Trophoblast cell (in vitro differentiated cells and primary cell): ENCODE measurements at places on chromosomes 2 and 18.

DNA sequence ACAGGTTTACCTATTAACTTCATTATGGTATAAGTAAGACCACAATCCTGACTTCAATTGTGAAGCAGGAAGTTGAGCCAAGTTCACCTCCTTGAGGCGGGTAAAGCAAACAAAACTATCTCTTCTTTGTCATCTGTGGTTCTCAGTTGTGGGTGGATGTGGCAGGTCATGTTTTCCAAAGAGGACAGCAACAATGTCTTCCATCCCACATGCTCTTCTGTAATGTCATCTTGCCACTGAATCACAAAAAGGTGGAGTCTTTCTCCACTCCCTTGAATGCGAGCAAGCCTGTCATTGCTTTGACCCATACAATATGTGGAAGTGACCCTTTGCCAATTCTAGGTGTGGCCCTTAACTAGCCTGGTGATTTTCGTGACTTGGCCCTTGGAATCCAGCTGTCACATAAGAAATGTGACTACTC lies 98.7 kb downstream of the GRB14 start:
- H3K27me3 ChIP-seq, result no peaks in the 10 kb centered on the region
- no peaks in the 10 kb centered on the region for H3K4me1 ChIP-seq
- H3K27ac ChIP-seq, result no peak overlapping the region
- DNase-seq, result no peak
- H3K36me3 ChIP-seq, result no peaks in the 10 kb centered on the region

DNA sequence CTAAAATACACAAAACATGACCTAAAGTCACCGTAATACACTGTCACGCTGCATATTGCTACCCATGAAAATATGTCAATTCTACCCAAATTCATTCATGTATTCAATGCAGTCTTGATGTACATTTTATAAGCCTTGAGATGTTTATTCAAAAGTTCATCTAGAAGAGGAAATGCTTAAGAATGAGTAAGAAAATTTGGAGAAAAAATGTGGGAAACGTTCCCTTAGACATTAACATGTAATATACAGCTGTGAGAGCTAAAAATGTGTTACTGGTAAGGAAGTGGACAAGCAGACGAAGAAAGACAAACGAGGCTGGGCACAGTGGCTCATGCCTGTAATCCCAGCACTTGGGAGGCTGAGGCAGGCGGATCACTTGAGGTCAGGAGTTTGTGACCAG lies 37.3 kb downstream of the THAP4 start:
- H3K27me3 ChIP-seq, result no peaks in the 10 kb centered on the region
- no peaks in the 10 kb centered on the region for H3K4me1 ChIP-seq
- H3K4me3 ChIP-seq, result no peak overlapping the region
- H3K36me3 ChIP-seq, result peaks cover 24% of the 10 kb centered on the region
- no peak for DNase-seq

GRCh38 chr2:85401844-85402243 lies 8.3 kb downstream of the CAPG start:
- no peaks in the 10 kb centered on the region for H3K27me3 ChIP-seq
- H3K27ac ChIP-seq, result no peak overlapping the region
- H3K4me1 ChIP-seq, result peaks cover 15% of the 10 kb centered on the region
- H3K36me3 ChIP-seq, result peaks cover 33% of the 10 kb centered on the region

- H3K4me3 ChIP-seq, result peak overlapping the region; percentile 54
- no peaks in the 10 kb centered on the region for H3K36me3 ChIP-seq
- no peak overlapping the region for H3K27ac ChIP-seq
- no peaks in the 10 kb centered on the region for H3K27me3 ChIP-seq
Observed at GRCh38 chr18:57121542-57122112, 25.3 kb upstream of the BOD1L2 start.

GRCh38 chr2:18788592-18788991 lies 199.2 kb upstream of the NT5C1B start:
- H3K4me1 ChIP-seq, result no peaks in the 10 kb centered on the region
- no peak overlapping the region for H3K27ac ChIP-seq
- H3K36me3 ChIP-seq, result no peaks in the 10 kb centered on the region
- peaks cover under 1% of the 10 kb centered on the region for H3K27me3 ChIP-seq
- DNase-seq, result no peak

DNA sequence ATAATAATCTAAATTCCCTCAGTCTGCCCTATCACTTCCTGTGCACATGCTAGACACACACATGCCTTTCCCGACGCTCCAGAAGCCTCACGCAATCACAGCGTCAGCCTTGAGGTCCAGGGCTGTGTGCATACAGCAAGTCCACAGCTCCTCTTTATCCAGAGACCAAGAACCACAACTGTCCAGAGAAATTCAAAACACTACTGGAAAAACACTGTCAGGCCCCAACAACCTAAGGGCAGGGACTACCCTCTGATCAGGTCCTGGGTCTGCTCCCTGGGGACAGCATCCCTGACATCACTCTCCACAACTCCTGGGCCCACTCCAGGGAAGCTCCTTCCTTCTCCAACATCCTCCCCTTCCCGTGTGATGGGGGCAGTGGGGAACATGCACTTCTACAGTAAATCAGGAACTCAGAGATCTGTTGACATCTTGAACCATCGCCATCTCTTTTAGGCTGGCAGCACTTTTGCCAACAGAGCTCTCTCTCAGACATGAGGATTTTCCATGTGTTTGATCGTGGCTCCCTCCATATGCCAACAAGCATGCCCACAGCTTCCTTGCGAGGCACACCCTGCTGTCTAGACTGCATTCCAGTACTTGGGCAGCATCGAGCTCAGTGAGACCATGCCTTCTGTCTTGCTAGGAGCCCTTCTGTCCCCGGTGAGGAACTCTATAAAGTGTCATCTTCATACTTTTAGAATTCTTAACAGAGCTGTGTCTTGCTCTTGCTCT lies 15.4 kb downstream of the TEX51 start:
- H3K4me3 ChIP-seq, result no peak overlapping the region
- H3K27ac ChIP-seq, result no peak overlapping the region
- DNase-seq, result no peak

- no peaks in the 10 kb centered on the region for H3K27me3 ChIP-seq
- H3K4me1 ChIP-seq, result no peaks in the 10 kb centered on the region
- H3K27ac ChIP-seq, result no peak overlapping the region
Observed at GRCh38 chr2:188622601-188623260, 331.1 kb downstream of the GULP1 start.

DNA sequence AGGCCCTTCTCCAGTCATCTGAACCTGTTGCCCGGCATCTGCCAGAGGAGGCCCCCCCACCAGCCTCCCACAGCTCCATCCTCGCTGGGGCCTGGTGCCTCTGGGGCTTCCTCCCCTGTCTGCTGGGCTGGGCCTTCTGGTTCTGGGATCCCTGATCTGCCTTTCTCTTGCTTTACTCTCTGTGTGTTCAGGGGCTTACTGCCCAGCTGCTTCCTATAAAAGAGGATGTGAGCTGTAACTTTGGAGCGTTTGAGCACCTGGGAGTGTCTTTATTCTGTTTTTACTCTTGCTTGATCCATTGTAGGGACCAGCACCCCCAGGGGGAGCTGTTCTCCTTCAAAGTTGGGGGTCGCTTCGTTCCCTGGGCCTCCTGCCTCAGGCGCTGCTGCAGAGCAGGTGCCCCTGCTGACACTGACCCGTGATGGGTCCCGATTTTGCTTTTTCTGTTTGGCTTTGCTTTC lies 23.1 kb upstream of the FAHD2A start:
- H3K27me3 ChIP-seq, result no peaks in the 10 kb centered on the region
- H3K4me3 ChIP-seq, result no peak overlapping the region
- H3K4me1 ChIP-seq, result no peaks in the 10 kb centered on the region
- no peak for DNase-seq
- H3K27ac ChIP-seq, result no peak overlapping the region

- no peaks in the 10 kb centered on the region for H3K4me1 ChIP-seq
- DNase-seq, result no peak
- no peaks in the 10 kb centered on the region for H3K36me3 ChIP-seq
- no peak overlapping the region for H3K4me3 ChIP-seq
Observed at GRCh38 chr2:177588671-177589070, 196.1 kb downstream of the AGPS start.

DNA sequence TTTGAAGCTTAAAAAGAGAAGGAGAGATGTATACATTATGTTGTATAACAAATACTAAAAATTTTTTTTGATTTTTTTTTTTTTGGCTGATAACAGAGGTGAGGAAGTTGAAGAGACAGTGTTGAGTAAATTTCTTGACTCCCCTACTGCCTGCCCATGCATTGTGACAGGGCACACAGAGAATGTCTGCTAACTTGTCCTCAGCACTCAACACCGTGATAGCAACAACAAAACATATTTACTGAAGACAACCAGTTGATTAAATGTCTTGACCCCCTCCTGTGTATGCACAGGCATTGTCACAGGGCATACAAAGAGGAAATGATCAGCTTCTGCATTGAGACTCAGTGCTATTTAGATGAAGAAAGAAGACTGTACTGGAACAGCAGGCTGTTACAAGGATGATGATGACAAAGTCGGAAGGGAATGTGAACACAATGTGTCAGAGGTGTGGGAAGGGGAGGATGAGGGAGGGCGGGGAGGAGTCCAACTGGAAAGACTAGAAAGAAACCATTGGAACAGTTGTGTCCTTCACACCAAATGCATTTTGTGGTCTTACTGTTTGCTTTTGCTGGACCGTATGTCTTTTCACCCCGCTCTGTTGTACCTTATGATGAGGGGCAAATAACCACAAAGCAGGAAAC lies 89.5 kb downstream of the CERS6 start:
- H3K27me3 ChIP-seq, result no peaks in the 10 kb centered on the region
- peak overlapping the region; percentile 31 for H3K27ac ChIP-seq
- peak; percentile 78 for DNase-seq
- no peak overlapping the region for H3K4me3 ChIP-seq

- no peak overlapping the region for H3K4me3 ChIP-seq
- H3K36me3 ChIP-seq, result no peaks in the 10 kb centered on the region
- no peaks in the 10 kb centered on the region for H3K4me1 ChIP-seq
- H3K27ac ChIP-seq, result no peak overlapping the region
Observed at GRCh38 chr18:74488864-74489263, 7.3 kb upstream of the CNDP2 start.

DNA sequence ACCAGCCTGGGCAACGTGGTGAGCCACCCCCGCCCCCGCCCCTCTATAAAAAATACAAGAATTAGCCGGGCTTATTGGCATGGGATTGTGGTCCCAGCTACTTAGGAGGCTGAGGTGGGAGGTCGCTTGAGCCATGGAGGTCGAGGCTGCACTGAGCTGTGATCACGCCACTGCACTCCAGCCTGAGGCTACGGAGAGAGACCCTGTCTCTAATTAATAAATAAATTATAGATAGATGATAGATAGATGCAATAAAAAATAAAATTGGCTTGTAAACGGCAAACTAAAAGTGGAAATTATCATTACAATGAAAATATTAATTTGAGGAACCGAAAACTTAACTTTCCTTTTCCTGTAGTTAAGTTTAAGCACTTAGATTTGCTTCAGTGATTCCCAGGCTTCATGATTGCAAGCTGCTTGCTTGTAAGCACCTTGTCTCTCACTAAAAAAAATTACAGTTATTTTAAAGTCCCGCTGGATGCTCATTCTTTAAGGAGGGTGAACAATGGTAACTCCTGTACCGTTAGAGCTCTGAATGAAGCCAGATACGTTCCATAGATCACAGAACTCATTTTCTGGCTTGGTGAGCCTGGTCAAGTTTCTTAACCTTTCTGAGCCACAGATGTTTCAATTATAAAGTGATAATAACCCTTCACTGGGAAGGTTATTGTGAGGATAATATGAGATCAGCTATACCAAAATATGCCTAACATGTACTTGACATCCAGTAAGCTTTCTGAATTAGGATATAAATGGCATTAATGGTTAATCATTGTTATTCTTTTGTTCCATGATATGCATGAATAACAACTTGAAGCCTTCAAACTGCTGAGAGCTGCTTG lies 9.3 kb upstream of the NARS1 start:
- peak overlapping the region; percentile 72 for H3K4me3 ChIP-seq
- no peak overlapping the region for H3K27ac ChIP-seq
- peaks cover 2% of the 10 kb centered on the region for H3K4me1 ChIP-seq
- no peak for DNase-seq

DNA sequence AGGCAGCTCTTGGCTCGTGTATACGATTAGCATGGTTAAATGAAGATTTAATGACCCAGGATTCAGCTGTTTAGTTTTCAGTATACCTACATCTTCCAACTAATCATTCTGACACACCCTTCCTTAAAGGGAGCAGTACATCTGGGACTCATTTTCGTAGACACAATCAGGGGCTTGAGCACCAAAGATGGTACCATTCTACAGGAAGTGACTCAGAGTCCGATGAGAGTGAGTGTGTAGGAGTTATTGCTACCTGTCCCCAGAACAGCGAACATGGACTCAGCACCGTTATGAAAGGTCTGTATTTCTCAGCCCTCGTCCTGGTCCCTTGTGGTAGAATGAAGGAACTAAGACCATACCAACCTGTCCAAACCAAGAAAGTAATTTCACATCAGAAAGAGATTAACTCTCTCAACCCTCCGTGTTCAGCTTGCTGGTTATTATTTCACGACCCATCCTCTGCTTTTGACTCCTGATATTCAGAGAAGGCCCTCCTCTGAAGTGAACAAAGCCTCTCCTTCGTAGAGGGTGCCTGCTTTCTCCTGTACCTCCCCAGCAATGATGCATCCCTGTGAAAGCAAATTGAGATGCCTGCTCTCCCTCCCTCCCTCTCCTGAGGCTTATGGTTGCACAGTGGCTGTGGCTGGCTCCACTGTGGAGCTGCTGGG lies 214.8 kb downstream of the MTX2 start:
- no peak overlapping the region for H3K4me3 ChIP-seq
- H3K36me3 ChIP-seq, result no peaks in the 10 kb centered on the region
- H3K27me3 ChIP-seq, result no peaks in the 10 kb centered on the region
- H3K4me1 ChIP-seq, result no peaks in the 10 kb centered on the region
- H3K27ac ChIP-seq, result no peak overlapping the region

DNA sequence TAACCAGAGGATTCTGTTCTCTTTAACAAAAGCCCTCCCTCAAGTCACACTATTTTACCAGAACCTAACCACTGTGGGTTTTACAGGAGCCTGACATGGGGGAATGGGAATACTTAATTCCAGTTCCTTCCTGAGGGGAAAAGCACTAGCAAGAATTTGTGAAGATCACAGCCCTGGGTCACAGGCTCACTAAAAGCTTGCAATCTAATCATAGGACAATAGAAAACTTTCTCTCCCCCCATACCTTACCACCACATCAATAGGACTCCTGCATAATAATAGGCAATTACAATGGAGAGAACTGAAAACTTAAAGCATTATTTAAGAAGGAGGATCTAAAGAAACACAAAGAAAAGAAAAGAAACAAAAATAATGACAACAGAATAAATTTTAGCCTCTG lies 225.8 kb upstream of the ZNF804A start:
- no peaks in the 10 kb centered on the region for H3K4me1 ChIP-seq
- H3K27me3 ChIP-seq, result no peaks in the 10 kb centered on the region
- DNase-seq, result no peak
- no peak overlapping the region for H3K4me3 ChIP-seq
- H3K36me3 ChIP-seq, result no peaks in the 10 kb centered on the region
- H3K27ac ChIP-seq, result no peak overlapping the region

DNA sequence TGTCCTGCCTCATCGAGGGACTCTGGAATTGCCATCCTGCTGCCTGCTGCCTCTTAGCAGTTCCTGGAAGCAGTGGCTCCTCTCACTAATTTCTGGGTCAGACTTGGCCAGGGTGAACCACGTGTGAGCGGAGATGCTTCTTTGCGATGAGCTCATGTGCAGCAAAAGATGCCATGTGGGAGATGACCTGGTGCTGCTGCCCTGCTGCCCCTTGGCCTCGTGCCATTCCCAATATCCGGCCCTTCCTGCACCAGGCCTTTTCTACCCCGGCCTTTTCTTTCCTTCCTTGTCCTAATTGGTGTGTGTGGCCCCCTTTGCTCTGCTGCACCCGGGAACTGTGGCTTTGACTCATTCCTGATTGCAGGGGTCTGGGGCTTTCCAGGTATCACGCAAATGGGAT lies 296.9 kb upstream of the HS6ST1 start:
- no peak overlapping the region for H3K27ac ChIP-seq
- H3K4me3 ChIP-seq, result no peak overlapping the region
- H3K36me3 ChIP-seq, result no peaks in the 10 kb centered on the region
- H3K4me1 ChIP-seq, result no peaks in the 10 kb centered on the region
- H3K27me3 ChIP-seq, result no peaks in the 10 kb centered on the region
- no peak for DNase-seq
